ENCODE measurements at places on chromosomes 5 and 9.

- peak; percentile 36 for DNase-seq
These were observed 39.6 kb upstream of the IDNK start for GRCh38 chr9:83583151-83584014.

DNA sequence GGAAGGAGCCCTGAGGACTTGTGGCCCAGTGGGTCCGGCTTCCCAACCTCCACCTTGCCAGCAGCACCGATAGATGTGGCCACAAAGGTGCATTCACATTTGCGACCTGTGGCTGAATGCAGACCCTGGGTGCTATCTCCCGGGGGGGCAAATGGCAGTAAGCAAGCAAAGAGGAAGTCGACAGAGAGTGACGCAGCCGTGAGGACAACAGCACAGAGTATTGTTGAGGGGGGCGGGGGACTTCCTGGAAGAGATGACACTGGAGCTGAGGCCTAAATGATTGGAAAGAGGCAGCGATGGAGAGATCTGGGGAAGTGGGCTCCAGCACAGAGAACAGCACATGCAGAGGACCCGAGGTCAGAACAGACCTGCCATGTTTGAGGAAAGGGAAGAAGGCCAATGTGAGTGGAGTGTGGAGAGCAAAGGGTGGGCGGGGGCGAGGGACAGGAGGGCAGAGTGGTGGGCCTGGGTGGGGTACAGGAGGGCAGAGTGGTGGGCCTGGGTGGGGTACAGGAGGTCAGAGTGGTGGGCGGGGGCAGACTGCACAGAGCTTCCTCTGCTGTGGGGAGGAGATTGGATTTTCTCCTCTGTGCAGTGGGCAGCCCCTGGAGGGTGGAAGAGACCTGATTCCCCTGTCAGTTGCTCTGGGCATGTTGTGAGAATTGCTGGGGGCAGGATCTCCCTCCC lies 42.6 kb downstream of the ADAMTS2 start:
- DNase-seq: no peak

DNA sequence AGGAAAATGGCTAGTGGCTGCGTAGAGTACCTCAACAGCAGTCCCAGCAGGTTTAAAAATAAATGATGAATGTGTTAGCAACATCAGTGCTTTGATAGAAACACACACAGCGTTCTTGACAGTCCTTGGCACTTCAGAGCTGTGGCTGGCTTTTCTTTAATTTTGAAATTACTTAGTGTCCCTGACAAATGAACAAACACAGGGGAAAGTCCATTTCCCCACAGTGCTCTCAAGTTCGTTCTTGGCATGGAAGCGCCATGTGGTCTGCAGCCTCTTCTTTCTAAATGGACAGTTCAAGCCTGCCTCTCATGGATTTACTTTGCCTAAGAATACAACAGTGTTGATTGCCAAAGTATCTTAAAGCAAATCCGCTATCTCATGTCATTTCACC lies 102.2 kb downstream of the ADAMTS12 start:
- no peak for DNase-seq

DNA sequence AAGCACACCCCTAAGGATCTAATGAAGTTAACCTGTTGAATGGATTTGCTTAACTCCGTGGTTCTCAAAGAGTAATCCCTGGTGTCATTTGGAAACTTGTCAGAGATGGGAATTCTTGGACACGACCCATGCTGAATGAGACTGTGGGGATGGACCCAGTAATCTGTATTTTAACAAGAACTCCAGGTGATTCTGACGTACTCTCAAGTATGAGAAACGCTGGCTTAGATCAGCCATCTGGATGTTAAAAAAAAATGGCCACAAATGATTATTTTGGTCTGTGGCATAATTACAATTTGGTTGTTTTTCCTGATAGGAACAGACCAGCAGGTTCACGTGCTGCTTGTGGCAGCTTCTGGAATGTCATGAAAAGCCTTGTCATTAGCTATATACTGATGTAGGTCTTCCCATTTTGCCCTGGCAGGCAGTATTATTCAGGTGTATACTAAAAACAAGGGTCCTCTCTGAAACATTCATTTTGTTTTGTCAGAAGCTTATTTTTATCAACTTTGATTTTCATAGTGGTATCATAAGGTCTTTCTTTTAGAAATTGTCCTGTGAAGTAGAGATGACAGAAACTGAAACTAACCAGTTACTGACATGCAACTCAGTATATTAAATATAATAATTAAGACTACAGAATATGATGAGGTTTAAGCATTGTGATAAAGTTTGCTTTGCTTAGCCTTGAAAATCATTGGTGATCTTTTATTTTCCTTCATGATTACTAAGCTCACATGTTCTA lies 15.4 kb downstream of the CPEB4 start:
- no peak for DNase-seq

DNA sequence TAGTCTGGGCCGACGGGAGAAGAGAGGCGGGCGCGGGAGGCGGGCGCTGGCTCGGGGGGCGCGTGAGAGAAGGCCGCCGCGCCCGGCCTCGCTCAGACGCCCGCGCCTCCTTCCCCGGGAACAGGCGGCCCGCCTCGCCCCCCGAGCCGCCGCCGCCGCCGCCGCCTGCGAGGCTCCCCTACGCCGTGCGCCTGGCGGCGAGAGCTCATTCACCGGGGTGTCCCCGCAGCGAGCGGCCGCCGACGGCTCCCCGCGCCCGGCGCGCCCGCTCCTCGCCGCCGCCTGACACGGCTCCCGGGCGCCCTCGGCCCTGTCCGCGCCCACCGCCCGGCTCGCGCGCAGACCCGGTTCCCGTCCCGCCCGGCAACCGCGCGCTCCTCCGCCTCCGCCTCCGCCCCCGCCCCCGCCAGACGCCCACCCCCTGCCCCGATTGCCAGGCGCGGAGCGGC lies at the start of gene GNAQ:
TSS of gene GNAQ (minus strand) at position 368 of the 449 bp plus-strand sequence. CDS start 576 bp downstream, outside the sequence.
- DNase-seq: no peak

DNA sequence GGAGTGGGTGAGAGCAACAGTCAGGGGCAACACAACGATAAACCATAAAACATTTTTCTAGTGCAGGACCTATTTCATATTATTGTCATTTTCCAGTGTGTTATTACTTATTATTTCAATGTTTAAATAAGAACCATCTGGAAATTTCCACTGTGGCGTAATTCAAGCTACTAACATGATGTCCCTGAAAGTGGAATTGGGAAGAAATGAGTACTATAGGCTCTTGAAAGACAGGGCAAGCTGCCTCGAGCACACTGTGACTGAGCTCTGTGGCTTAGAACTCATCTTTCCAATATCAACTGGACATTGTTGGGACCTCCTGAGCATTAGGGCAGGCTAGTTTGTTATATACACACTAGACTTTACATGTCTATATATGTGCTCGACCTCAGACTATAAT lies 182.9 kb upstream of the RIOK2 start:
- no peak for DNase-seq

DNA sequence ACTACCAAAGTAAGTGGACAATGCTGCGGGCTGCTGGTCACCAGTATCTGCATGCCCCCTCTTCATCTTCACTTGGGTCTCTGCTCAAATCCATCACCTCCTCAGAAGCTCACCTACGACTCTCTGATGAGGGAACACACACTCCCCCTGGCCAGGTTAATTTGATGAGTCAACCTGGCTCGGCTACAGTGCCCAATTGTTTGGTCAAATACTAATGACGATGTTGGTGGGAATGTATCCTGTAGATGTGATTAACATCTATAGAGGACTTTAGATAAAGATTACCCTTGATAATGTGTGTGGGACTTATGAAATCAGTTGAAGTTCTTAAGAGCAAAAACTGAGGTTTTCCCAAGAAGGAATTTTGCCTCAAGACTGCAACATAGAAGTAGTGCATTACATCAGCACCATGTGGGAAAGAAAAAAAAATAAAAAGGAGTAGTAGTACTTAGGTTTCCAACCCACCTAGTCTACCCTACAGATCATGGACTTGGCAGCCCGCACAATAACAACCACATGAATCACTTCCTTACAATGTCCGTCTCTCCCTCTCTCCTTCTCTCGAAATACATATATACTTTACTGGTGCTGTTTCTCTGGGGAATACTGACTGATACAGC lies 467.3 kb downstream of the DNAH5 start:
- DNase-seq: peak; percentile 64

DNA sequence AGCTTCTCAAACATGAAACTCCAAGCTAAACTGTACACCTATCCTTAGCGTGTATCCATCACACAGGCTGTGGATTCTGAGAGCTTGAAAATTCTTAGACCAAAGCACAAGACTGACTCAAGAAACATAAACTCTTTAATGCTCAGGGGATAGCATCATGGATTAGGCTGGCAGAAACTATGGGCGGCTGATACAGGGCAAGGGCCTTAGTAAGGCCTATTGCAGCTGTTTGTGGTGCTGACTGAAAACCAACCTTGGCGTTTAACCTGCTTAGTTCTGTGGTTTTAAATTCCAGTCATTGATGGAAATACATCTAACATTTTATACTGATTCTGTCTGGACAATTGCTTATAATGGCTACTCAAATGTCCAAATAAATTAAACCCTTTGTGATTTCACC lies 183.7 kb downstream of the TLR4 start:
- DNase-seq: no peak

DNA sequence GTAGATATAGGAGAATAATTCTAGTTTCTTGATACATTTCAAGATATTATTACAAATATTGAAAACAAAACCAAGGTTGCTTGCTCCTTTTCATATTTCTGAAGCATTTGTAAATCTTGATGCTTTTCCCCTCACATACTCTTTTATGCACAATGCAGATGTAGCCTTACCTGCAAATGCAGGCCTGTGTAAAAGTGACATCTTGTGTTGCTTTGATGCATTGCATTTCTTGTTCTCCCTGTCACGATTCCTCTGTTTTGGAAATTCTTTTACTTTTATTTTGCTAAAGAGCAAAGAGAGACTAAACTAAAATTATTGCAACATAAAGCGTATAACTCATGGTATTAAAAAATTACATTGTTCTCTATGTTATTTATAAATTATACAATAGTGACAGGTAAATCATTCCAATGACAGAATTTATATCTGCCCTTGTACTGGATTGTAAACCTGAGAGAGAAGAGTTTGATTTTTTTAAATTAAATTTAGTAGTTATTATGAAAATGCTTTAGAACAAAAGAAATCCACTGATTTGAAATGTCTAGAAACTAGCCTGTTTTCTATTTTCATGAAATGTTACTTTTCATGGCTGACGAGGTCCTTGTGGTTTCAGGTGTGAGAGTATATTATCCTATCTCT lies 970.0 kb downstream of the MAT2B start:
- no peak for DNase-seq

DNA sequence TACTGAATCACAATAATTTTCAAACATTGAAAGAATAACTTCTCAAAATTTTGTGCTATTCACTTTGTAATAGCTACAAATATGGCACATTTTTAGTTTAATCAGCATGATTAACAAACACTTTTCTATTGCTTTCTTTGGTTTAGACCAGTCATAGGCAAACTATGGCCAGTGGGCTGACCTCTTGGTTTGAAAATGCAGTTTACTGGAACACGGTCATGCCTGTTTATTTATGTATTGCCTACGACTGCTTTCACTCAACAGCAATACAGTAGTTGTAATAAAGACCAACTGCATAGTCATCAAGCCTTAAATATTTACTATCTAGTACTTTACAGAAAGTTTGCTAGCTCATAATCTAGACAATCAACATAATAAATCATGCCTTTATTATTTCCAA lies 810.8 kb downstream of the TLE1 start:
- no peak for DNase-seq

DNA sequence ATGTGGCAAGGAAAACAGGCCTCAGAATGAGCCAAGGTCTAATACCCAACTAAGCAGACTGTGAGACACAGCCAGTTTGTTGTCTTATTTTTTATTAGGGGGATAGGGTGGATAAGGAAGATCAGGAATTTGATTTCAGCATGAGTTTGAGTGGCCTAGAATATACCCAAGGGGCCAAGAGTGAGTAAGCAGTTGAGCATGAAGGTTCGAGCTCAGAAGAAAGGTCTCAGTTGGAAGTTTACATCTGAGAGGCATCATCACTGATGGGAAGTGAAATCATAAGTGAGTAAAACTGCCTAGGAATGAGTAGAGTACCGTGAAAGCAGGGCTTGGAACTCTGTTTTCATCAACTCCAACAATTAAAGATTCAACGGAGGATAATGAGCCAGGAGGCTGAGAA lies 12.6 kb downstream of the PSMD5 start:
- no peak for DNase-seq

GRCh38 chr9:123456011-123456410 lies 100.0 kb downstream of the CRB2 start:
- no peak for DNase-seq

- no peak for DNase-seq
These were observed 19.1 kb upstream of the KCNMB1 start for GRCh38 chr5:170408226-170408625.

GRCh38 chr9:120438836-120439546 lies 141.0 kb downstream of the CDK5RAP2 start:
- no peak for DNase-seq

DNA sequence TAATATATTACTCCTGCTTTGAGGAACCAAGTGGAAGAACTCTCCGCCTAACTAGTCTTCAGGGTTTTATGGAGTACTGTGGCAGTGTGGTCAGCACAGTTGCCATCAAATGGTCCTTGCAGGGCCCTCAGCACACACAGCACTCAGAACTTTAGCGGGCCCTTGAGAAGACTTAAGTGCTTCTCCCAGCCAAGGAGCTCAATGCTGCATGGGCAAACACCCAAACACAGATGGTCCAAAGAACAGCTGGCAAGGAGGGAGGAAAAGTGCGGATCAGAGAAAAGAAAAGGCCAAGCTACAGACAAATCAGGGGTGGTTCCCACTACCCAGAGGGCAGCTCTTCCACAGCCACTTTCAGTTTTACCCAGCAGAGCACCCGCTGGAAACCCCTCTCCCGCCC lies 98.6 kb downstream of the SPOCK1 start:
- no peak for DNase-seq

DNA sequence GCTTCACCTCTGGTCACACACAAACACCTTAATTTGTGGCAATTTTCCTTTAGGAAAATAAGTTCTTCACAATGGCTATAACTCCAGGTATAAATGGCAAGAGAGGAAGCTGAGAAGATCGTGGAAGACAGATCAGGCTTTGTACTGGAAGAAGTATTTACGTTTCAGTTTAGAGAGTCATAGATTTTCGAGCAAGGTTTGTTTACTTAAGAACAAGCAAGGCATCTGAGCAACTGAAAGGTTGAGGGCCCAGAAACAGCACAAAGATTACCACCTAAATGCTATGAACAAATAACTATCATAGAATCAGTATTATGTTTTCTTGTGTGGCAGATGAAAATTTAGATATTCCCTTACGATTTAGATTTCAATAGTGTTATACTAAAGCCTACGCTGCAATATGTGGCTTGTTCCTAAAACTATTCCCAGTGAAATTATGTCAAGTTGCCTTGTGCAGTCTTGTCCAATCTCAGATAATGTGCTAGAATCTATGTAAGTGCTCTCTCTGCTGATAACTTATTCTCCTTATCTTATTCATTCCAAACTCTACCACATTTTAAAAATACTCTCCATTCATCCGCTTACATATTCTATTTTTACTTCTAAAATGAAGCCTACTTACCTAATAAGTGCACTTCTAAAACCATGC lies 6.7 kb downstream of the SLCO4C1 start:
- no peak for DNase-seq

Measured in fibroblast of skin of left quadriceps (primary cell).